ENCODE measurements at places on chromosomes 7 and 10.

DNA sequence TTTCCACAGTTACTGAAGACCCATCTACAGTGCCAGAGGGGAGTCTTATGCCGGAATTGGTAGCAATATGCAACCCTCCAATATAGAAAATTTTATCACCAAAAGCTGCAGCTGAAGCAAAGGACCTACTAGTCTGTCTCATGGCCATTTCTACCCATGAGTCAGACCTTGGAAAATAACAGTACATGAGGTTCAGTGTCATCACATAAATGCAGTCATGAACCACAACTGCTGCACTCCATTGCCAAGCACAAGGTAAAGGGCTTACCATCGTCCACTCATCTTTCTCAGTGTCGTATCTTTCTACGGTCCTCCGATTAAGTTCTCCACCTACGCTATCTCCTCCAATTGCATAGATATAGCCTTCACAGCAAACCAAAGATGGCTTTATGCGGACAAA, 21.8 kb downstream of the KBTBD2 start:
- no peak for DNase-seq

GRCh38 chr10:59179068-59179467, 2.6 kb downstream of the PHYHIPL start:
- no peak for DNase-seq

DNA sequence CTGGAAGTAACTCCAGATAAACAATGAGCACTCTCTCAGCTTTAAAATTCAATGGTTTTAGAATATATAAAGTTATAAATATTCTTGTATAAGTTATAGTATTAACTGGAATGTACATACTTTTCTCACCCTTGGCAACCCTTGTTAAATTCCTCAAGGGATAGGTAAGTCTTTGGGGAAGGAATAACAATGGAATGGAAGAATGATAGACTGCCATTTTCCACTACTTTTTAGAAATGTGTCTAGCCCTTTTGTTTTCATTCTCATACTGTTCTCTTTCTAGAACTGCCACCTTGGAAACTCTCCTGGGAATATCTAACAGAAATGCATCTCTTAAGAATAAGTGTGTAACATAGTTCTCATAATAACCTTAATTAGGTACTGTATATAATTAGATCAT, 8.3 kb downstream of the KIF5B start:
- no peak for DNase-seq

- DNase-seq = no peak
Measured at GRCh38 chr10:110481919-110482318, 15.8 kb upstream of the DUSP5 start.

- no peak for DNase-seq
Measured at GRCh38 chr10:51010977-51011376, 63.3 kb upstream of the PRKG1 start.

DNA sequence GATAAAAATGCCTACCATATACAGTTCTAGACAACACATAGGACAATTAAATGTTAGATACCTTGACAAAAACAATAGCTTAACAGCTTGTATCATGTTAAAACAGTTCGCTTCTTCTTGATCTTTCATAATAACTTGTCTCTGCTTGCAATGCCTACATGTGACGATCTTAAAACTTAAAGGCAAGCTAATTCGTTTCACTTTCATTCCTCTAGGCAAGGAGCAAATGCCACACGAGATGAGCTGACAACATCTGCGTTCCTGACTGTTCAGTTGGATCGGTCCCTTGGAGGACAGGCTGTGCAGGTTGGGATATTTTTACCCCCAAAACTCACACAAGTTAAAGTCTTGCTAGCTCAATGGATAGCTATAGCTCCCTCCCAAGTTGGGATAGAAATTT, 51.6 kb upstream of the ARL4A start:
- no peak for DNase-seq

DNA sequence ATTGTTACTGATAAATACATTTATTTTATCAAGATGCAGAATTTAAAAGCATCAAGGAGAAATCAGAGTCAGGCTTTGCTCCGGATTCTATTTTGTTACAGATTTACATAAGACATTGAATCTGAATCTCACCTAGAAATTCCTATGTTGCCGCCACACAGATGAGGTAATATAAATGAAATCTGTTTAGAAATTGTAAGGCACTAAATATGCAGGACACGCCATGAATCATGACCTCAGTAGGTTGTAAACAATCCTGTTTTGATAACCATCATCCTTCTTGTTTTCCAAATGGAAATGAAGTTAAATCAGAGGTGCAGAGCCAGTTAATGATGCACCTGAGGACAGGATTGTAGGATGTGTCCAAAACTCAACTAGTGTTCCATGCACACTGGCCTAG, 778.0 kb downstream of the MAGI2 start:
- DNase-seq = no peak

GRCh38 chr10:120069700-120070099, 177.2 kb downstream of the SEC23IP start:
- DNase-seq = no peak

GRCh38 chr7:27123007-27123476, 7.5 kb downstream of the HOXA4 start:
- DNase-seq = no peak

GRCh38 chr10:49318028-49318427, 19.1 kb downstream of the C10orf71 start:
- DNase-seq = no peak

- DNase-seq = no peak
Measured at GRCh38 chr7:2575733-2576340, 17.1 kb downstream of the IQCE start.

DNA sequence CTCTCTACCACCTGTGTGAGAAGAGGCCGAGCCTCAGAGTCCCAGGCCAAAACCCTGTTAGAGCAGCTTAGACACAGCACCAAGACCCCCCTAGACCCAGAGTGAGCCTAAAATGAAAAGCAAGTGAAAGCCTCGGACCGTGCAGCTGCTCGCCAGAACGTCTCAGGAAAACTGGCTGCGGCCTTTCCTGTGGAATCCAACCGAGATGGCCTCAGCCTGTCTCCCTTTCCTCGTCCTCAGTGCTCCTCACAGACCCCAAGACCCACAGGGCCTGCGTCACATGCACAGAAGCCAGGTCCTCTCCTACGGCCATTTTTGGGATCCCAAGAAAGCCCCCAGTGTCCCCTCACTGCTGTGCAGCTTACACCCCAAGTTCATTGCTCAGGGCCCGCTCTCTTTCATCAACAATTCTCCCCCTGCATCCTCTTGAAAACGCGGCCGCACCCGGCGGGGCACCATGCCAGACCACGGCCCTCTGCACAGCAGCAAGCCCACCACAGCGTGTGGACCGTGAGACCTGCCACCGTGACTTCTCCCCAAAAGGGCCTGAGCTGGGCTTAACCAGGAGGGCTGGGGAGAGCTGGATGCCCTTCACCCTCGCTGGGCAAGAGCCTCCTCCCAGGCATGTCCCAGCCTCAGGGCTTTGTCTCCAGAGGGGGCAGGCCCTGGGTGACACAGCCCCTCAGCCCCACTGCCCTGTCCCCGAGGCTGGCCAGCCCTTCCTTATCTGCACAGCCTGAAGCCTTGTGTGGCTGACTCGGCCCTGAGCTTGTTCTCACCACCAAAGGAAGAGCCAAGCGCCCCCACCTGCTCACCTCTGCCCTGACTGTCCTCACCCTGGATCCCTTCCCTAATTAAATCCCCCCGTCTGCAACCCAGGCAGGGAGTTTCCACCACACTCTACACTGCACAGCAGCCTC, 142.9 kb downstream of the PTPRN2 start:
- DNase-seq = no peak

DNA sequence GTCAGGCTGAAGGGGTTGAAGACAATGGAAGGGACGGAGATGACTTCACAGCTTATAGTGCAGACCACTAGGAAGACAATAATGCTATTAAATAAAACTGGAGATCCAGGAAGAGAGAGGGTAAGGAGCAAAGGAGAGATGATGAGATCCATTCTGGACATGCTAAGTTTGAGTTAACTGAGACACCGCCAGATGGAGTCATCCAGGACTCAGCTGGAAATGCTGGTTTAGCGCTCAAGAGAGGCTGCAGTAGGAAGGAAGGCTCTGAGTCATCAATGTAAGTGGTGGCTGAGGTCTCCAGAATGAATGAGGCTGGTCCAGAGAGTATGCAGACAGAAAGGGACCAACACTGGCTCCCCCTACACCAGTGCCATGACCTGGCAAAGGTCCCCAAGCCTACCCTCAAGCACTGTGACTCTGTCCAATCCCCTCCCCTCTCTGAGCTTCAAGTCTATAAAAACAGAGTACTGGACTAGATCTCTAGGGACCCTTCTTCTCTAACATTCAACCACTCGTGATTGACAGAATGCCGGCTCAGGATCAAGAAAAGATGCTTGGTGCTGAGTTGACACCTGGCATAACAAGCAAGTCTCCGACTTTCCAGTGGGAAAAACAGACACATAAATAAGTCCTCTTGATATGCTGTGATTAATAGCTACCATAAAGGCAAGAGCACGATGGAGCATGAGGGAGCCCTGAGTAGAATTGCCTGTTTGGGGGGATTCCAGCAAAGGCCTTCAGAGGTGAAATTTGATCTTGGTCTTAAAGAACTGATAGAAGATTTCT, 8.9 kb downstream of the GFRA1 start:
- no peak for DNase-seq

DNA sequence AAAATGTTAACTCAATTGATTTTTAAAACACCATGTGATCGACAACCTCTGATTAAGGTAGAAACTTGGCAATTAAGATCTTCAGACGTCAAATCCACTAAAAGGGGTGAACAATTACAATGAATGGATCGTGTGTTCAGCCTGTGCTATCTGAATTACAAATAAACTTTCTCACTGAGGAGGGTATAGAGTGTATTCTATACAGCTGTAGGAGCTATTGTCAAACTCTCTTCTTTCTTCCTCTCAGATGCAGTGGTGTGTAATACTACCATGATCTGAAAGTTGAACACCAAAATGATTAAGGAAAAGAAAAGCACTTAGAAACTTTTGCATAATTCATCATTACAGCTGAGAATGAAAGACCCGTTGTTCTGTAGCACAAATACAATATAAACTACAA, 32.2 kb upstream of the MACC1 start:
- no peak for DNase-seq

- DNase-seq = no peak
Measured at GRCh38 chr7:78175330-78176100, 376.9 kb downstream of the PHTF2 start.

GRCh38 chr10:88491314-88491713, 91.8 kb downstream of the RNLS start:
- DNase-seq = no peak

DNA sequence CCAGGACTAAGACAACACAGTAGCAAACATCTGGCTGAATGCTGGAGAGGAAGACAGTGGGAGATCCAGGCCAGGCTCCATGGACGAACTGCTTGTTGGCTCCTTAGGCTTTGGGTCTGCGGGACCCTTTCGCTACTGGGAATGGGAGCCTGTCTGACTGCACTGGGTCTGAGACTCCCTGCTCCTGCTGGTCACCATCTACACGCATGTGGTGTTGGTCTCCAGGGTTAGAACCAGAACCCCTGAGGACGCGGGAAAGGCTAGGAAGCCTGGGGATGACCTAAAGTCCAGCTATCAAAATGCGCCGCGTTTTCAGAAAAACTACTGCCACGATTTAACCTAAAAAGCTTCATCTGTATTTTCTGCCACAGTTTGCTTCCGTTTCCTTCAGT, 817 bp upstream of the DNAJB6 start:
- DNase-seq = no peak

DNA sequence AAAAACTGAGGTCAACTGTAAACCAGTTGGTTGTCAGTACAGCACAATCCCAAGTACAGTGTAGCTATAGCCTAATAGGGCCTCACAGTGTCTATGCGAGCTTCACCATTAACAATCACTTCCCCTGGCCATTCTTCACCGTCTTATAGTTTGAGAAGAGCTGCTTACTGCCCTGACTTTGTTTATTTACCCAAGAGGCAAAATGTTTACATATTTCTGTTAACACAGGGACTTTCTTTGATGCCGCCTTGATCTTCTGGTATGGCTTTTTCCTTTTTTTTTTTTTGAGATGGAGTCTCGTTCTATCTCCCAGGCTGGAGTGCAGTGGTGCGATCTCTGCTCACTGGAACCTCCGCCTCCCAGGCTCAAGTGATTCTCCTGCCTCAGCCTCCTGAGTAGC, 3.3 kb downstream of the MYOF start:
- DNase-seq = no peak

- peak; percentile 86 for DNase-seq
Measured at GRCh38 chr10:110918269-110918642, 724 bp downstream of the BBIP1 start.

DNA sequence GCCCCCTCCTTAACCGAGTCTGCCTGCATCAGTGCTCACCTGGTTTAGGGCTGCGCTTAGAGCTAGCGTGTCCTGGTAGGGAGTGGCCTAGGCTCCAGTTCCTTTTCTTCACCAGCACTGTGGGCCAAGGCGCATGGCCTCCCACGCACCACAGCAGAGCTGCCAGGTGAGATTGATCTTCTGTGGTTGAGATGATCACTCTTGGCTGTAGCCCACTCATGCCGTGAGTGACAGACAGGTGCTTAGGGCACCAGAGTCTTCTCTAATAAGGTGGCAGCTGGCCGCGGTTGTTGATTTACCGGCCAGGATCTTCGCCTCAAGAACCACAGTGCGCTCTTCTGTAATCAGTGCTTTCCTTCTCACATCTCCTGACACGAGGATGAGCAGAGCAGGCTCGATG, 157.2 kb upstream of the INSYN2A start:
- no peak for DNase-seq

DNA sequence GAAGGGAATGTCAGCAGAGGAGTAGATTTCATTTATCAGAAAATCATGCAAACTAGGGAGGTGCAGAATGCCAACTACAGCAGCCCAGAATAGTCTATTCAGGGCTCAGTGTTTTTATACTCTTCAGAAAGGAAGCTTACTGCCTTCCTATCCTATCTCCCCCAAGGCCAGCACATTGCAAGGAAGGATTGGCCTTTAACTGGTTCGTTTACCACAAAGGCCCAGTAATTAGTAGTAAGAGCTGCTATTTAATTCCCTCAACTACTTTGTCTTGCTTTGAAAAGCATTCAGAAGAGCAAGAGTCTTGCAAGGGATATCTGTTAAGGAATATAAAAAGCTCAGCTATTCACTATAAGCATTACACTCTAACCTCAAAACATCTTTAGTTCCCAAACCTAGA, 86.4 kb upstream of the RNF148 start:
- DNase-seq = no peak

DNA sequence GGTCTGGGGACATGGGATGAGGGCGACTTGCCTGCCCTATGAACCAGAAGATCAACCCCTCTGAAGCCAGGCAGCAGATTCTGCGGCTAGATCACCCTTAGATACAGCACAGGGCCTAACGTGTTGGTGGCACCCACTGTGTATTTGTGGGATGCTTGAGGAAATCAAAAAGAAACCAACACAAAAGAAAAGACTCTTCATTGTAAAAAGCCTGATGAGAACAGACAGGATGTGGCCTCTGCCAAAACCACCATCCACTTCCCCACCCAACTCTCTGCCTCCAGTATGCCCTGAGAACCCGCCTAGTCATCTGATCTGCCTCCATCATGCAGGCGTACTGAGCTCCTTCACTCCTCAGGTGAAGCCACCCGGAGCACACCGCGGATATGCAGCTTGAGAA, 97.2 kb upstream of the INSYN2A start:
- no peak for DNase-seq

DNA sequence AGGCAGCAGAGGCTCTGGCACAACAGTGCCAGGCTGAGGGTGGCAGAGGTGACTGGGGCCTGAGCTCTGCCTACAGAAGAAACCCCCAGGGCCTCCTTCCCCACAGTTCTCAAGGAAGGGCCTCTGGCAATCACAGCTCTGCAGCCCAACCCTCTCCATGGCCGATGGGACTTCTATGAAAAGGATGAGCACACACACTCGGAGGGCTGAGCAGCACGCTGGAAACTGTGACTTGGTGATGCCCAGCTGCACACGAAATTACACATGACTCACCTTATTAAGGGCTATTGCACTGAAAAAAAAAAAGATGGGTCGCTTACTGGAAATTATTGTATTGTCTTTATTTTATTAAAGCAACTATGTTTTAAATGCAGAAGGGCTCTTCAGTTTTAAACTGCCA, 42.9 kb upstream of the LRRC18 start:
- no peak for DNase-seq

Data from fibroblast of skin of left biceps (primary cell).